HCT116 (cell line): ENCODE measurements at places on chromosomes 7 and 10. TPM values are rescaled to one million over a fixed set of nuclear protein-coding genes. Genes with fewer than 3 reads are reported as not detected.

- no peaks in the 10 kb centered on the region for H3K27me3 ChIP-seq
- H3K36me3 ChIP-seq: no peaks in the 10 kb centered on the region
- no peak for DNase-seq
- H3K4me3 ChIP-seq: no peak overlapping the region
Observed at GRCh38 chr7:107355616-107356015, 114.2 kb upstream of the GPR22 start.

Gene PLEKHS1
- not detected for total RNA-seq

Gene SPDYE6
- not detected for total RNA-seq

Gene SORCS1
- not detected for total RNA-seq
